Activated CD4-positive, alpha-beta T cell treated with anti-CD3 and anti-CD28 coated beads, Interleukin-2, Interleukin-4, amounts not matched to agents 100 ng/mL and 50 ng/mL, durations not matched to agents 16 hours and 8 hours (primary cell): ENCODE measurements at places on chromosomes 13 and 19.
A peak's percentile ranks its signal among the peaks of the same experiment; 100 is the strongest.

DNA sequence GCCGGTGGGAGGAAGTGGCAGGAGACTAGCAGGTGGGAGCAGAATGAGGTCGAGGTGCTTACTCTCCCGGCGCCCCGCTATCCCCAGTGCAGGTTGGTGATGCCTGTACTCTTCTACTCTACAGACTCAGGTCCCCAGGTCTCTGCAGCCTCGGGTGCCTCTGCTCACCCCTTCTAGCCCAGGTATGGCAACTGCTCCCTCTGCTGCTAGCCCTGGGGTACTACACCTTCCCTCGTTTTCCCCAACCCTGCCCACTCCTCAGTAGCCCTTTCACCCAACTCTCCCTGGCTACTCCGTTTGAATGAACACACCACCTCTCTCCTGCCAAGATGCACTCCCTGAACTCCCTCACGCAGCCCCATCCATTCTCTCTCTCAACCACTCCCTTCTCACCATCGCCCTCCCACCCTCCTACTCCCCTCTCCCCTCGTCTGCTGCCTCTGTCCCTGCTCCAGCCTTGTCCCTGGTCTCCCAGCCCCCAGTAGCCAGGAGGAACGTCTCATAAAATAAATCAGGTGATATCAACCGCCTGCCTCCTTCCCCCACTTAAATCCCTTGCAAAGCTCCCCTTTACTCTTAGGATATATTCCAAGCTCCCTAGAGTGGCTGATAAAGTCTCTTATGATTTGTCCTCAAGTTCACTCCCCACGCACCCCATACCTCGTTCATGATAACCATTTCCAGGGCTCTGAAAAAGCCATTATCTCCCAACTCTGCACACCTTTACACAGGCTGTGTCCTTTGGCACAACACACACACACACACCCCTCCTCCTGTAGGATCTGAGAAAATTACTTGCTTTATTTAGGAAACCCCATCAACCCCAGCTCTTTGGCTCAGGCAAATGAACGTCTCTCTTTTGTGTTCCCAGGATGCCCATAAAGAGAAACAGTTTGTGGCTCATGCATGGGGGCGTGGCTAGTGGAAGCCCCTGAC, 8.2 kb upstream of the MEIS3 start:
- DNase-seq, result peak; percentile 78

DNA sequence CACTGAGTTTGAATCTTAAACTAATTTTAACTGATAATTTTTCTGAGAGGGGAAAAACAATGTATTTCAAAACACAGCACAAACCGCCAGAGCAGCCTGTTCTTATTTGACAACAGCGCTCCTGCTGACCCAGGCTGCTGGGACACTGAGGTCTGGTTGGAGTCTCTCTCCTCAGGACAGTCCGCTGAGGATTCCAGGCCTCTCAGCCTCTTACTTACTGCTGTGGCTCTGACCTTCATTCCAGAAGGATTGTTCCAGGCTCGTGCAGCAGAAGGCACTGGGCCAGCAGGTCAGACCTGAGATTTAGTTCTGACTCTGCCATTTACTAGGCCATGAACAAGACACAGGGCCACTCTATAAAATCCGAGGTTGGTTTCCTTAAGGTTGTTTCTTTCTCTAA, 393.6 kb downstream of the TDRD3 start:
- no peak for DNase-seq

DNA sequence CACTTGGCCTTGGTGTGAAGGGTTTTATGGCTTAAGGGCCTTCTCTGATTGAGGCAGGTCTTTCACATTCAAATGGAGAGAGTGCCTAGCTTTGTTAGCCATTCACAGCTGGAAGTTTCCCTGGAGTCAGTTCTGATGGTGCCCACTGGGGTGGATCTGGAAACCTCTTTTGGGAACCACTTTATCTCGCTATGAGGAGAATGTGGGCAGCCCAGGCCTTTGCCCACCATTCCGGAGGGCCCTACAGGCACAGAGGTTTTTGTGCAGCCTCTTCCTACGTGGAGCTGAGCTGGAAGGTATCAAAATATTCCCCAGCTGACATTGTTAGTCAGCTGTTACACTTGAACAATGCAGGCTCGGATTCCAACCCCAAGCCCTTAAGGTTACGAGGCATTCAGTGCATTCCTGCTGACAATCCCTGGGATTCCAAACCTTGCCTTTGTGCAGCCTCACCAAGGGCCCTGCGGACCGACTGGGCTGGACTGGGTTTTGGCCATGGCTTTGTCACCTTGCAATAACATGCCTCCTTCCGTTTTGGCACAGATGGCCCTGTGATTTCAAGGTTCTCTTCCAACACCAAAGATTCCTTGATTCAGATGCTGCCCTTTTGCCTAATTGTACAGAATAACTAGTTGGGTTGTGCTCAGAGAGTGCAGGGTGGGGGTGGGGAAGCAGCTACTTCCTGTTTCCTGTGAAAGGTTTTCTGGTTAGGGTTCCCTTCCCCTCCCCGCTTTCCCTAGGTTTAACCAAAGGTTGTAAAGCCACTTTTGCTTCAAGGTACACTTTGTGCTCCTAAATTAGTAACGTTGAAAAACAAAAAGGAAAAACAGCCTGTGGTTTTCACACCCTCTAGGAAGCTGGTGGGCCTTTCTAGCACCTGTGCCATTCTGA, 27.0 kb downstream of the SAE1 start:
- peak; percentile 32 for DNase-seq

DNA sequence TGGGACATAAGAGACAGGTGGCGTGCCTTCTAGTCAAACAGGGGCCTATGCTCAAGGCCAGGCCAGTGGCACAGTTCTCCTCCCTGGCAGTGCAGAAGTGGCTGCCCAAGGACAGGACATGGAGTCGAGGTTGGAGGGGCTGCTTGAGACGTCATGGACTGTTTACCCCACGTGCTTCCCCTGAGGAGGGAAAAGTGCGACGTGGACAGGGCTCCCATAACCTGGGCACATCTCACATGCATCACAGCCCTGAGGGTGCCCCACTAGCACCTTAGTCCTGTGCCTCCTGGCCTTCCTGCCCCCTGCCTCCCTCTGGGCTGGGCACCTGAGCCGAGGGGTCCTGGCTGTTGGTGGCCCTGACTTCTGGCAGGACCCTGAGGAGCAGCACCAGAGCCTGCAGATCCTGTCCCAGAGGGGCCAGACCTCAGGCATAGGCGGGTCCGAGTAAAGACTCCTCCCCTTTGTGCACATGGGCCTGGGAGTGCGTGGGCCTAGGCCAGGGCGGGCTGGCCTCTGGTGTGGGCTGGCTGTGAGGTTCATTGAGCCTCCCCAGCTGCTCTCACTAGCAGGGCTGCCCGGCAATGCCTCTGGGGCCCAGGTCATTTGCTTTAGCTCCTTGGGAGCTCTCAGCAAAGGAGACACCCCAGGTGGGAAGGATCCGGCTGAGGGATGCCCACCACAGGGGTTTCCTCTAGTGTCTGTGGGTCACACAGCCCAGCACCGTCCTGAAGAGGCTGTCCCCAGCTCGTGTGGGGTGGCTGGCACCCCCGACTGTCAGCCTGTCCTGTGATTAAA, 65.7 kb downstream of the CEBPG start:
- DNase-seq, result no peak

DNA sequence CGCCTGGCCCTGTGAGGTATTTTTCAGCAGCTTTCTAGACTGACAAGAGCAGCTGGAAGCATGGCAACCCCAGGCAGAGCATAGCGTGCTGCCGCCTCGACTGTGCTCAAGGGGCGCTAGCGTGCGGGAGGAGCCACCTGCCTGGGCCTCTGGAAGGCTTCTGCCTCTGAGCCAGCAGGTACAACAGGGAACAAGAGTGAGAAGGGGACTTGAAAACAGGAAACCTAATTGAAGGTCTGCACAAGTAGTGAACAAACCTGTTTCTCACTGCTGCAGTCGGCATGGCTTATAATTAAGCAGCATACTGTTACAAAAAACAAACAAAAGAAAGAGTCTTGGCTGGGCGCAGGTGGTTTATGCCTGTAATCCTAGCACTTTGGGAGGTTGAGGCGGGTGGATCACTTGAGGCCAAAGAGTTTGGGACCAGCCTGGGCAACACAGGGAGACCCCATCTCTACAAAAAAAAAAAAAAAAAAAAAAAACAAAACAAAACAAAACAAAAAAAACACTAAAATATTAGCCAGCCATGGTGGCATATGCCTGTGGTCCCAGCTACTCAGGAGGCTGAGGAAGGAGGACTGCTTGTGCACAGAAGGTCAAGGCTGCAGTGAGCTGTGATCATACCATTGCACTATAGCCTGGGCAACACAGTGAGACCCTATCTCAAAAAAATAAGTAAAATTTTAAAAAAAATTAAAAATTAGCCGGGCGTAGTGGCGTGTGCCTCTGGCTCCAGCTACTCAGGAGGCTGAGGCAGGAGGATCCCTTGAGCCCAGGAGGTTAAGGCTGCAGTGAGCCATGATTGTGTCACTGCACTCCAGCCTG, 12.6 kb upstream of the GARRE1 start:
- DNase-seq, result no peak

DNA sequence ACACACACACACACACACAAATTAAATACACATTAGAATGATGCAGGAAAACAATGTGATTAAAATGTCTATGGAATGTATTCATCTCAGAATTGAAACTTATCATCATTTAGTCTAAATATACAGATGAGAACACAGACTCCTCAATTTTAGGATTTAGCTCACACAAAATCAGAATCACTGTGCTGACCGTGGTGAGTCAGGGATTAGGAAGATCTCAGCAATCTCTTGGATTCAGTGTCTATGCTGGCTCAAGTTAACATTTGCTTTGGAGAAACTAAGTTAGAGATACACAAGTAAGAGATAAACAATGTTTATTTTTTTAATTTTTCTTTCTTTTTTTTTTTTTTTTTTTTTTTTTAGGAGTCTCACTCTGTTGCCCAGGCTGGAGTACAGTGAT, 323.6 kb downstream of the KLF12 start:
- DNase-seq, result no peak

GRCh38 chr13:79406597-79406908, 498 bp upstream of the RBM26 start:
- no peak for DNase-seq

DNA sequence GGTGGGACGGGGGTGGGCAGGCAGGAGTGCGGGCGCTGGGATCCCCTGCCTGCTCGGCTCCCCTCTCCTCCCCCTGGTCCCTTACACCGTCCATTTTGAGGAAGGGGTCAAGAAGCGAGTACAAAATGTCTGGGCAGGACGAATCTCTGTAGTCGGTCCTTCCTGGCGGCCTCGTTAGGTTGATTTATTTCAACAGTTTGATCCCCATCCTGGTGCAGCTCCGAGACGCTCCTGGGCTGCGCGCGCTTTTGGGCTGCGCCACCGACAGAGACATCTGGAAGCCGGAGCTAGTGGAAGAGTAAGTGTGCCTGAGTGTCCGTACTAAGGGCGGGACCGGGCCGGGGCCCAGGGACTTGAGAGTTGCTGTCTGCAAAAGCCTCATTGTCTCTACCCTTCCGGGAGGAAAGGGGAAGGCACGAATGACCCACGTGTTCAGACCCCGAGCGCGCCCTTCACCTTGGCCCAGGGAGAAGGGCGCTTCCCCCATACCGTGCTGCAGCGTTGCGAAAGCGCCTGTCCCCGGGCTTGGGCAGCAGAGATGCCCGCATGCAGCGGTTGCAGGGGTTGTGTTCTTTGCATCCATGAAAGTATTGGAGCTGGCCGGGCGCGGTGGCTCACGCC, 1.8 kb downstream of the ZNF114 start:
- DNase-seq, result no peak

DNA sequence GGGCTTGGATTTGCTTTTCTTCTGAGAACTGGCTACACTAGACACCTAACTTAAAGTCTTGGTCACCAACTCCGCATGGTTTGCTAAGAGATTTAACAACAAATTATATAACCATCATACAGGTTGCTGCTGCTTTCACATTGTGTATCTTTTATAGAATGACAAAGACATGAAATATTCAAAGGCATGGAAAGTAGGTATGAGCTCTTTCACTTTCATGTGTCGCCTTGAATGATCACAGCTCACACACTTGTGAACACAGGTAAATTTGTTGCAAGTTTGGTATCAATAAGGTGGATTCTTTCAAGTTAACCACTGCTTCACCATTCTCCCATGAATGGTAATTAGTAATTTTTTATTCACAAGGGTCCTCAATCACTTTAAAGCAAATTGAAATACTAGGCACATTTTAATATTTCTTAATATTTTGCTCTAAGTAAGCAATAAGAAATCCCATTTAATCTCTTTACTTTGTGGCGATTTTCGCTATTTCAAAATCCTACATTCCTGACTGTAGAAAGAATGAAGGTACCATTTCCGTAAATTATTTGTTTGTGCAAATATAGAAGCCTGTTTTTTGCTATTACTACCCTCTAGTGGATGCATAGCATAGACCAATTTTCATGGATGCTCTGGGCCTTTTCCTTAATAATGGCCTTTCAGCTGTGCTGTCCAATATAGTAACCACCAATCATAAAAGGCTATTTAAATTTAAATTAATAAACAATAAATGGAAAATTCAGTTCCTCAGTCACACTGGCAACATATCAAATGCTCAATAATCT, 45.5 kb upstream of the FREM2 start:
- DNase-seq, result no peak

DNA sequence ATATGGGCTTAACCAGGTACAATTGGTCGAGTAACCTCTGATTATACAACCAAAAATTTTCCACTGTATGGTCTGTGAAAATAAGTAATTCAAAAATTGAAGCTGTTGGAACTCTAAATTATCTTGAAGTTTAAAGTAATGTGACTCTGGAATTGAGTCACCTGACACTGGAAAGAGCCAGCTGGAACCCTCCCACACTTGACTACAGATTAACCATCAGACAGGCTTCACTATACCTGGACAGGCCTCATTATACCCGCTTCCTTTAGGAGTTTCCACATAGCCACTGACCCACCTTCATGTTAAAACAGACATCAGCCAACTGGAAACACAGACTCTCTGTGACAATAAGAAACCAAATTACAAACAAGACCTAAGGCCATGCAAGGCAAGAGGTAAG, 1.3 kb downstream of the ZNF433 start:
- DNase-seq, result no peak

DNA sequence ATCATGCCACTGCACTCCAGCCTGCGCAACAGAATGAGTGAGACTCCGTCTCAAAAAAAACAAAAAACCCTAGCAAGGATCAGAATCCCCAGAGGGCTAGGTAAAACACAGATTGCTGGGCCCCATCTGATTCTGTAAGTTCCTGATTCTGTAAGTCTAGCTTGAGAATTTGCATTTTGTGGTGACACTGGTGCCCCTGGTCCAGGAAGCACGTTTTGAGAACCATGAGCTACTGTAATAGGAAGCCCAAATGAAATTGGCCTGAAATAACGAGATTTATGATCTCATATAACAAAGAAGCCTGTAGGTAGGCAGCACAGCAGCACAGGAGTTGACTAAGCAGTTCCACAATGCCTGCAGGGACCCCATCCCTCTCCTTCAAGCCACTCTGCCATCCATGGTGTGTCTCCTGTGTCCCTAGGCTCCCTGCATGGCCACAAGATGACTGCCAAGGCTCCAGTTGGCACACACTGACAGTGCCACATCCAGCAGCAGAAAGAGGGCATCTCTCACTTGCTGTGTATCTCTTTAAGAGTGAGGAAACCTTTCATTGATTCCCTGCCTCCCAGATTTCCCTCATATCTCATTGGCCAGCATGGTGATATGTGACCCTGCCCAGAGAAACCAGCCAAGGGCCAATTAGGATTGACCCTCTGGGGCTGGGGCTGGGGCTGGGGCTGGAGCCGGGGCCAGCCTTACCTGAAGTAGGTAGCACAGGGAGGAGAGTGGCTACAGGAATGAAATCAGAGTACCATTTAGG, 21.7 kb downstream of the SIPA1L3 start:
- no peak for DNase-seq

GRCh38 chr13:73025217-73026012, 33.4 kb upstream of the KLF5 start:
- DNase-seq, result peak; percentile 19
